T-helper 9 cell (primary cell): ENCODE measurements at places on chromosomes 7 and 10.

DNA sequence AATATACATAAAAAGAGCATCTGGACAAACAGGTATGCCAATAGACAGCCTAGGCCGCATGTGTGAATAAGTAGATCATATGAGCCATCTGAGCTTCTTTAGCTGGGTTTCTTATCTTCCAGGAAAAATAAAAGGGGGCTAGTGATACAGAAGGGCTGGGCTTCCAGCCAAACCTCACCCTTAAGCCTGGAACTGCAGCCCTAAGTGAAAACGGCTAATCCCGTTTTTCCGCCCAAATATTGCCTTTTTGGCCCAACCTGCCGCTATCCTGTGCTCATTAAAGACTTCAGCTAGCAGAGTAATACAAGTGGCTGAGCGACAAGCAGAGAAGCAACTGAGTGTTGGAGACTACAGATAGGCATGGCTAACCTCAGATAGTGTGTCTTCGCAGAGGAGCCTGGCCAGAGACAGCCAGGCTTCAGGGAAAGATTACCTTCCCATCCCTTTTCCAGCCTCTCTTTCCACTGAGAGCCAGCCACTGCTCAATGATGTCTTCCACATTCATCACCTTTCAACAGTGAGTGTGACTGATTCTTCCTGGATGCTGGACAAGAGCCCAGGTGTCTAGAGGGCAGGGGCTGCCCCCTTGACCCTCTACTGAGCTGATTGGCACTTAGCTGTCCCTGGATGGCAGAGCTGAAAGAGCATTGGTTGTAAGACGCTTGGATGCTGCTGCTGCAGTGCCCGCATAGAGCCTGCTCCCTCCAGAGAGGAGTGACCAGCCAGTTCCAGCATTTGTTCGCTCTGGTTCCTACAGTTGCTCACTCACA lies 108.9 kb downstream of the ITGB8 start:
- no peak for DNase-seq

DNA sequence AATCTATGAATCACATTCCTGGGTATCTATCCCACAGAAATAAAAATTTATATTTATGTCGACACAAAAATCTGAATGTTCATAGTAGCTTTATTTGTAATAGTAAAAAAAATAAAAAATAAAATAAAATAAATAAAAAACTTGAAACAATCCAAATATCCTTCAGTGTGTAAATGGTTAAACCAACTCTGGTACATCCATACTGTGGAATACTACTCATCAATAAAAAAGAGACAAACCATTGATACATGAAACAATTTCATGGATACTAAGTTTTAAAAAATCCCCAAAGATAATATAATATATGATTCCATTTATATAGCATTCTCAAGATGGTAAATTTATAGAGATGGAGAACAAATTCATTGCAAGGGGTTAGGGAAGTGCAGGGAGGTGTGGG lies 48.6 kb downstream of the USP6NL start:
- no peak for DNase-seq

DNA sequence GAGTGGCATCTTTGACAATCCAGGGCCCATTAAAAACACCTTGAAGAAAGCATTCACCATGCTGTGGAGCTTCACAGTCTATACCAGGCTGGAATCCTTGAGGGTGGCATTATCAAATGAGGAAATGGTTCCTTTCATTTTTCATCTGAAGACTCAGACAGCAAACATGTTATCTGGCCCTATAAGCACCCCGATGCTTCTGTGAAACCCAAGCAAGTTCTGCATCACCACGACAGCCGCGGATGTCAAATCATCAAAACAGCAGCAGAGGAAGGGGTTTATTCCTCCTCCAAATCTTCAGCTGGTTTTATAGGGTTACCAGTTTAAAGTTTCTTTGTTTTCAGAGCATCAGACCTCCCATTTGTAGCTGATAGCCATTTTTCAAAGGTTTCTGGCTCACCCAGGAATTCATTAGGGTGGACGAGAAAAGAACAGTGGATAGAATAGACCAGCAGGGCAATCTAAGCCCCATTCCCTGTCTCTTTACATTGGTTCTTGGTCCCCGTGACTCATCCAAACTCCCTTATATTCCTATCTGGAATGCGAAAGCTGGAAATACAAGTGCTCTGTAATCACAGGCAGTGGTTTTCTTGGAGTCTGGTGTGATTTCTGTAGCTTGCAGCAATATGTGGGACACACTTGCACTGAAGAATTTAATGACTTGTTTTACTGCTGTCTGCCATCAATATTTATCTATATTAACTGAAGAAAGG lies 217.9 kb downstream of the SKAP2 start:
- DNase-seq: no peak

GRCh38 chr10:6221192-6221940 lies 18.6 kb downstream of the PFKFB3 start:
- DNase-seq: no peak

GRCh38 chr10:73054286-73054685 lies 42.4 kb downstream of the P4HA1 start:
- DNase-seq: no peak

DNA sequence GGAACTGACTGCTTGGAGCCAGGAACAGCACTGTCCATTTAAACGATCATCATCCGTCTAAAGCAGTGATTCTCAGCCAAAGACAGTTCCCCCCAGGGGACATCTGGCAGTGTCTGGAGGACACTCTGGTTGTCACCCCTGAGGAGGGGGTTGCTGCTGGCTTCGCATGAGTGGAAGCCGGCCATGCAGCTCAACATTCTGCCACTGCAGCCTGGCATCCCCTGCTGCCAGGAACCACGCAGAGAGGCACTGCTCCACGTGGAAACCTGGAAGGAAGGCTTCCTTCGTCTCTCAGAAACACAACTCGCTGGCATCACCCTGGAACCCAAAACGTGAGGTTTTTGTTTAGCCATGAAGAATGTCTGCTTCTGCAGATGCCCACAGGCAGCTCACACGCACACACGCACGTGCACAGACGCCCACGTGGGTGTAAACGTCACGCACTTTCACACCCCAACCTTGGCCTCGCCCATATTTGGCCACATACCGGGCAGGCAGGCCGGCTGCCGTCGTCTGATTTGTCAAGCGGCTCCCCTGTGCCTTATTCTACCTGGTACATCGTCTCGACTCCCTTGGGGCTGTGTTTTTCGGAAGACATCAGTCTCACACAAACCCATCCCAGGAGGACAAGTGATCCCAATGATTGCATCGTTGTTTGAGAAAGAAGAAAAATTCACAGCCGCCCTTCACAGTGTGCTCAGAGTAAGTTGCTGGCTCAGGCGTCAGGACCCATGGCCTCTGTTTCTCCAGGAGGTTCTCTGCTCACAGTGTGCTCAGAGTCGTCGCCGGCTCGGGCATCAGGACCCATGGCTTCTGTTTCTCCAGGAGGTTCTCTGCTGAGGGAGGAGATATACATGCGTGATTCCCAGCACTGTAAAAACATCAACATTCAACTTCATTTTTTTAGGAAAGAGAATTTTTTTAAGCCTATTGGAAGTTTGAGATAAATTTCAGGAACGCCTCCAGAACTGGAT lies 127.2 kb upstream of the PPP2R2D start:
- DNase-seq: no peak

DNA sequence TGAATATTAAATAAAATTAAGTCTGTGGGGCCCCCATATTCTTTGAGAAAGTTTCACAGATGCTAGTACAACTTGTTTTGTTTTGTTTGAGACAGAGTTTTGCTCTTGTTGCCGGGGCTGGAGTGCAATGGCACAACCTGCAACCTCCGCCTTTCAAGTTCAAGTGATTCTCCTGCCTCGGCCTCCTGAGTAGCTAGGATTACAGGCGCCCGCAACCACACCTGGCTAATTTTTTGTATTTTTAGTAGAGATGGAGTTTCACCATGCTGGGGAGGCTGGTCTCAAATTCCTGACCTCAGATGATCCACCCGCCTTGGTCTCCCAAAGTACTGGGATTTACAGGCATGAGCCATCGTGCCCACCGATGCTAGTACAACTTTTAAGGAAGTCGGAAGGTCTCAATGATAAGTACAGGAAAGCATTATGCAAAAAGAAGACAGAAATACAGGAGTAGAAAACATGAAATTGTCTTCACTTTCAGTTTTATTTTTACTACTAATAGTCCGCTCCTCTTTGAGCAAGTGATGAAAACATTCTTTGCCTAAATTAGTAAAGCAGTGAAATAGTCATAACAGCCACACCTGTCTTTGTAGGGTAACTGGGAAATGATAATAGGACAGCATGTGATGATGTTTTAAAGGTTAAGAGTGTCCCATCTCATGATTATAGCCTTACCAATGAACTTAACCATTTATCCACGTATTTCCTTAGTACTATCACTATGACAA lies 147.5 kb downstream of the SEMA3D start:
- no peak for DNase-seq

DNA sequence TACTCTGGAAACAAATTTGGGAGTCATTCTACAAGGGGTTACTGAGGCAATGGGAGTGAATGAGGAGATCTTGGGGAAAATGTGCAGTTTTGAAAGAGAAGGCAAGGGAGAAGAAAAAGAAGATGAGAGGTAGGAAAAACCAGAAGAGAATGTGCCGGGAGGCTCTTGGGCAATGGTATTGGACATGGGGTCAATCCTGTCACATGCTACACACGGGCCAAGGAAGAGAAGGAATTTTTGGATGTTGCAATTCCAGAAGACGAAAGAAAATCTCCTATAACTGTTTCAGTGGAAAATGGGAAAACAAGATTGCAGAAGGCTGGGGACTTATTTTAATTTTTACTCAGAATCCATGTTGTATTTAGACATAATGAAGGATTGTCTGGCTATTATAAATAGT lies 615.0 kb downstream of the PHTF2 start:
- no peak for DNase-seq

- DNase-seq: no peak
Measured at GRCh38 chr10:103740611-103741010, 114.8 kb downstream of the SH3PXD2A start.

GRCh38 chr10:75553550-75553949 lies 122.1 kb downstream of the LRMDA start:
- no peak for DNase-seq

- DNase-seq: no peak
Measured at GRCh38 chr10:131186547-131187253, 124.8 kb downstream of the TCERG1L start.

- no peak for DNase-seq
Measured at GRCh38 chr7:135684136-135684535, 21.8 kb downstream of the STMP1 start.

GRCh38 chr7:43648473-43649406 lies 65.8 kb downstream of the STK17A start:
- DNase-seq: peak; percentile 56

DNA sequence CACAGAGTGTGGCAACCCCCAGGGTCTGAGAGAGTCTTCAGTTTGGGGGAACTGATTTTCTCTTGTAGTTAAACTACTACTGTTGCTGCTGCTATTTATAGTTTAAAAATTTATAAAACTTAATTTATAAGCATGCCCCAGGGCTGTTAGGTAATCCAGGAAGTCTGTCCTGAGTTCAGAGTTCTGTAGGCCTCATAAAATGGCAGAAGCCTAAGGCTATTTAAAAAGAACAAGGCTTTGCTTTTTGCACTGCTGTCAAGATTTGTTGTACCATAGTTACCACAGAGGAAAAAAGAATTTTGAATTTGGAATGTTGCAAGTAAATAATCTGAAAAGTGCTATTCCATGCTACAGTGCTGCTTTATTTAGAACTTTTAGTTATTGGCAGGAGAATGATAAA lies 66.1 kb downstream of the AGK start:
- no peak for DNase-seq

DNA sequence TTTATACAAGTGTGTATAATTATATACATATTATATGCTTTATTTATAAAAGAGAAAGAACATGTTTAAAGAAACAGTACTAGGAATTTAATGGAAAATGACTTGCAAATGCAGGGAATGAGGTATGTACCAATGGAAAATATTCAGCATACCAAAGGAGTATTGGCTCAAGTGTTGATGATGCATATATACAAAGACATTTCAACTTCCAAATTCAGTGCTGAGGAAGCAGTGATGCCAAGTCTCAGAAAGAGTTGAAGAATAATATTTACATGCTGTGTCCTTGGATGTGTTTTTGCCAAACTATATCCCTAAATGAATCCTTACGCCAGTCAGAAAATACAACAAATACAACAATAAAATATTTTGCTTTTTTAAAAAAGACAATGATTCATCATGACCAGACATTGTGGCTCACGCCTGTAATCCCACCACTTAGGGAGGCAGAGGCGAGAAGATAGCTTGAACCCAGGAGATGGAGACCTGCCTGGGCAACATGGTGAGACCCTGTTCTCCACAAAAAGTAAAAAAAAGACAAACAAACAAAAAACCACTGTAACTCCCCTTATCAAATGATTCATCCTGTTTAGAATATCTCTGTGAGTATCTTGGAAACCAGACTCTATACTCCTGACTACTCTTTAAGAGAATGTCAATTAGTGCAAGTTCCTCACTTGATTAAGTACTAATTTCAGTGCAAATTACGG lies 157.2 kb downstream of the CHRM2 start:
- no peak for DNase-seq

GRCh38 chr7:115689941-115690340 lies 340.6 kb downstream of the TFEC start:
- no peak for DNase-seq

GRCh38 chr7:155000795-155001194 lies 2.1 kb downstream of the PAXIP1 start:
- DNase-seq: no peak

DNA sequence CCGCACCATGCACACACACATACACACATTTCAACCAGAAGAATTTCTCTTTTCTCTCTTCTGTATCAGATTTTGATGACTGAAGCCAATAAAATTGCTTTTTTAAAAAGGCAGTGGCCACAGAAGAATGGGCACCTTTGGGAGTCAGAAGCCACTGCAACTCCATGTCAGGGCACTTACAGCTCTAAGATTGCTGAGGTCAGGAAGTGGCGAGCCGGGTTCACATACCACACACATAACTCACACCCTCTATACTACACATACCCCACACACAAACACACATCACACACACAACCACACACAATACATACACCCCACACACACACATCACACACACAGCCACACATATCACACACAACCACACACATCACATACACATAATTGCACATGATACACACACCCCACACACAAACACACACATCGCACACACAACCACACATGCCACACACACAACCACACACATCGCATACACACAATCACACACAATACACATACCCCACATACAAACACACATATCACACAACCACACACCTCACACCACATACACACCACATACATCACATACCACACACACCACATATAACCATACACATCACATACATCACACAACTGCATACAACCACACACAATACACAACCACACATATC lies 31.2 kb downstream of the GPRIN2 start:
- DNase-seq: no peak
